Left lung (tissue), 14 donors: ENCODE measurements at places on chromosomes 4 and X. TPM values are rescaled to one million over a fixed set of nuclear protein-coding genes. Genes with fewer than 3 reads are reported as not detected.

SLC25A4 gene
- polyA plus RNA-seq, result 11.3 TPM

GRPR gene
- polyA plus RNA-seq, result 0.24 TPM

NLGN3 gene
- 5.5 TPM for polyA plus RNA-seq

ESX1 gene
- not detected for polyA plus RNA-seq

PNMA6F gene
- not detected for polyA plus RNA-seq

CDX4 gene
- not detected for polyA plus RNA-seq

LONRF3 gene
- polyA plus RNA-seq, result 3.0 TPM

BMP3 gene
- 86.9 TPM for polyA plus RNA-seq

ATP2B3 gene
- 0.10 TPM for polyA plus RNA-seq

NPFFR2 gene
- polyA plus RNA-seq, result not detected
